Activated T-helper 1 cell treated with anti-CD3 and anti-CD28 coated beads, Interleukin-2, amount 50 U/mL, for 16 hours (primary cell): ENCODE measurements at places on chromosomes 1 and 21.

GRCh38 chr1:109801791-109802135, 38.0 kb upstream of the EPS8L3 start:
- no peak for DNase-seq

DNA sequence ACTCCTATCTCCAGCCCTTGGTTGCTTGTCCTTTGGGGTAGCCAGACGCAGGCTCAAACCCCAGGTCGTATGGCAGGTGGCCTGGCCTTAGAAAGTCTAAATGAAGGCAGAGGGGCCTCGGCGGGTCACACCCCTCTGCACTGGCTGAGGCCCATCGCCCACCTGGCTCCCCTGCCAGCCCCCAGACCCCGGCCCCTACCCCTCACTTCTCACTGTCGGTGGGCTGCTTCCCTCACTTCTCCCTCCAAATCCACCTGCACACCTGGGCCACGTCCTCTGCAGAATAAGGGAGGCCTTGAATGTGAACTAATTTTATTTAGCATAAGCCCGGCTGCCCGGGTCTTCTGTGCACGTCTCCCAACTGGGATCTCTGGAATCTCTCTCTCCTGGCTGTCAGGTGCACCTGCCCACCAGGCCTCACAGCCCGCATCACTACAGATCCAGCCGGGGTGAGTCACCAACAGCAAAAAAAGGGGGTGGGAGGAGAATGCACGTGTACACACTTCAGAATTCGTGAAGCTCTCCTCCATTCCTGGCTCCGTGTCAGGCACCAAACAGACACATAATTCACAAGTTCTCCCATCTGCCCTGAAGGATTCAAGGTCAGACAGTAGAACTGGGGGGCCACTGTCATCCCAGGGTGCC, 107.5 kb upstream of the SIM2 start:
- DNase-seq: no peak

- no peak for DNase-seq
Observed at GRCh38 chr1:172926070-172926469, 124.7 kb downstream of the TNFSF18 start.

DNA sequence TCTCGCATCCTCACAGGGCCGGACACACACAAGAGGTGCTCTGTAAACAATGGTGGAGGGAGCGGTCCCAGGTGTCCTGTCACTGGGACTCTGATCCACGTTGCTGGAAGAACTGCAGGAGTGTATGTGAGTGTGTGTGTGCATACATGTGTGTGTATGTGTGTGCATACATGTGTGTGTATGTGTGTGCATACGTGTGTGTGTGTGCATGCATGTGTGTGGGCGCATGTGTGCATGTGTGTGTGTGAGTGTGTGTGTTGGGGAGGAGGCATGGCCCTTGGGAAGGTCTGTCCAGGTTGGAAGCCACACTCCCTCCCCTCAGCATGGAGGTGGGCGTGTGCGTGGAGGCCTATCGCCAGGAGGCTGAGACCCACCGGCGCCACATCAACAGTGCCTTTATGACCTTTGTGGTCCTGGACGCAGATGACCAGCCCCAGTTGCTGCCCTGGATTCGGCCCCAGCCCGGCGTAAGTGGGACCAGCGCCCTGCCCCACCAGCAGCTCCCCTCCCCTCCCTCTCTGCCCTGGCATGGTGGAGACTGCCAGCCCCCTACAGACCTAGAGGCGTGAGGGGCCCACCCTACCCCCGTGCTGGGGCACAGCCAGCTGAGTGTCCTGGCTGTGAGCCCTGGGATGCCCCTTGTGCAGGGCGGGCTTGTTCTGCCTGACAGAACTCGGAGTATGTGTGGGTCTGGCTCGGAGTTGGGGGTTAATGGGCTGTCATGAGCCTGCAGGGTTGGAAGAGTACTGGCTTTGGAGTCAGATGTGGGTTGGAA, 22.2 kb downstream of the FAM151A start:
- DNase-seq: no peak
